ENCODE measurements at places on chromosomes 4 and X. TPM values are rescaled to one million over a fixed set of nuclear protein-coding genes. Genes with fewer than 3 reads are reported as not detected.

DNA sequence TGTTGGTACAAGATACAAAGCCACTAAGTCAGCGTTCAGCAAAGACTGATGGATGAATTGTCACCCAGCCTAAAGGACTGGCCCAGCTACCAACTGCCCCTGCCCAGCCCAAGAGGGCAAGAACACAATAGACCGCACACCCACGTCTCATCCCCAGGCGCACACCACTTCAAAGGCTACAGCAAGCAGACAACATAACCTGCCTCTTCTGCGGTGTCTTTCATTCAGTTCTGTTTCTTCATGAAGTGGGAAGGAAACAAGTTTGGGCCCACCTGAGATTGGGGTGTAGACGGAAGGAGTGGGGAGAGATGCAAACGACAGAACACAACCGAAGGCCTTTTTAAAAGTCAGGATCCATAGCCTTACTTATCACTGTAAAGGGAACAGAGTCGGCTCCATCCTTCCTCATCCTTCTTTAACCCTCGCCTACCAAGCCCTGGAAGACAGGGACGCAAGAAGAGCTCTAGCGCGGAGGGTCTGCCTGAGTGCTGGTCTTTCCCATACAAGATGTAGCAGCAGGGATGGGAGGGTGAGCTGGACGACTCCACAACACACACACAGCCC is 691 bp downstream of the SCARB2 start:
- H3K27ac ChIP-seq, result peak overlapping the region; percentile 99
- H3K27me3 ChIP-seq, result no peaks in the 10 kb centered on the region
- H3K36me3 ChIP-seq, result no peaks in the 10 kb centered on the region

DNA sequence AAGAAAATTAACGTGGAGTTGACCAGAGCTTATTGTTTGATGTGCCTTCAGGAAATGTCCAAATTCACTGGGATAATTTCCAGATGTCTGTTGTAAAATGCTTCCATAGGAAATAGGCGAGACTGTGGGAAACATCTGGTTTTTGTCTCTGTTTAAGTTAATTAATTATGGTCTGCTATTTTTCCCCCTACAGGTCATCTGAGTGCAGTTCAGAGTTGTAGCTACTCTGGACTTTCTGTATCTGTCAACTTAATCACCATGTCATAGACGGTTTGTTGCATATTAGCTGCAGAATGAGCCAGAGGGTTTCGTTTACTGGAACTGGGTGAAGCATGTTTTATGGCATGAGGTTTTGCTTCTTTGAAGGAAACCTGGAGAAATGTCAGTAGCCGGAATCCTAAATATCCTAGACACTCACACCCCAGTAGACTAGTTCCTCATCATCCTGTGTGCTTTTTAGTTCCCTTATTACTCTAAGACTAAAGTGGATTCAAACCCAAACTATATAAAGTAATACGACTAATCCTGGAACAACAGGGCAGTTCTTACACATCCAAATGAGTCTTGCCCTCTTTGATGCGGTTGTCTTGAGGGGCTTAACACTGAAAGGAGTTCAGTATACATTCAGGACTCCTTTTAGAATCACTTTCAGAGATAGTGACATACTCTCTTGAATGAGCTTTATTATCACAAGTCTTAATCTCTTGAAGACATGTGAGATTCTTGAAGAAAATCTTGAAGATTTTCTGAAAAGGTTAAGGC is 62.5 kb downstream of the PPEF1 start:
- H3K27ac ChIP-seq, result no peak overlapping the region
- no peaks in the 10 kb centered on the region for H3K27me3 ChIP-seq
- H3K36me3 ChIP-seq, result no peaks in the 10 kb centered on the region
- no peak for DNase-seq
- no peak overlapping the region for H3K4me3 ChIP-seq

TEX13B gene
- not detected for total RNA-seq

- no peaks in the 10 kb centered on the region for H3K36me3 ChIP-seq
- peaks cover 20% of the 10 kb centered on the region for H3K4me1 ChIP-seq
- H3K4me3 ChIP-seq, result no peak overlapping the region
Observed at GRCh38 chr4:155672342-155672741, 5.7 kb downstream of the GUCY1A1 start.

PCYT1B gene
- total RNA-seq, result 0.54 TPM

MAGEA2B gene
- total RNA-seq, result not detected

GRCh38 chr4:117383468-117383867 is 298.1 kb upstream of the TRAM1L1 start:
- no peaks in the 10 kb centered on the region for H3K27me3 ChIP-seq
- H3K4me3 ChIP-seq, result no peak overlapping the region
- no peaks in the 10 kb centered on the region for H3K36me3 ChIP-seq
- no peaks in the 10 kb centered on the region for H3K4me1 ChIP-seq
- no peak overlapping the region for H3K27ac ChIP-seq

FRG2 gene
- total RNA-seq, result not detected

DNA sequence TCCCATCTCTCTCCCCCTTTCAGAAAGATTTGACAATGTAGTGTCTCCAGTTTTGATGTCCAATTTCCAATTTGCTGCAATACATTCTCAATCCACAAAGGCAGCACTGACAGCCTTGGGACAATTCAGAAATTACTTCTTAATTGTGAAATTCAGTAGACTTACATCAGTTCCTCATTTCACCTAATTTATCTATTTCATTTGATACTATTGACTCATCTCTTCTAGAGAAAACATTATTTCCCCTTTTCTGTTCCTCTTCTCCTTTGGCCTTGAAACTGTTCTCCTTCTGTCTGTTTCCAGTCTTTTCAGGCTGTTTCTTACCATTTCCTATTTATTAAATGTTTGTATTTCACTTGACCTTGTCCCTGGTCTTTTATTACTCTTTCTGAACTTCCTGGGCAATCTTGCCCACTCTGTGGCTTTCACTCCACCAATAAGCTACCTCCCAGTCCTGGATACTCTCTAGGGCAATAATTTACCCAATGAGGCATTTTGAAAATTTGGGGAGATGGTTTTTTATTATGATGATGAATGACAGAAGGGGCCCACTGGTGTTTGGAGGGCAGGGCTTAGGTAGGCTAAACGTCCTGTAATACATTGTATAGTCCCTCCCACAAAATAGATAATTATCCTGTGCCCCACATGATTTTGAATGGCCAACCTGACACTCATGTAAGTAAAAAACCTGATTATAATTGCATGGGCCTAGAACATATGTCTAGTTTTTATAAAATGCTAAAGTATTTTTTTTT is 498.0 kb upstream of the BOD1L1 start:
- peaks cover 6% of the 10 kb centered on the region for H3K4me1 ChIP-seq
- no peak overlapping the region for H3K27ac ChIP-seq
- H3K27me3 ChIP-seq, result no peaks in the 10 kb centered on the region
- DNase-seq, result no peak
- no peak overlapping the region for H3K4me3 ChIP-seq

DNA sequence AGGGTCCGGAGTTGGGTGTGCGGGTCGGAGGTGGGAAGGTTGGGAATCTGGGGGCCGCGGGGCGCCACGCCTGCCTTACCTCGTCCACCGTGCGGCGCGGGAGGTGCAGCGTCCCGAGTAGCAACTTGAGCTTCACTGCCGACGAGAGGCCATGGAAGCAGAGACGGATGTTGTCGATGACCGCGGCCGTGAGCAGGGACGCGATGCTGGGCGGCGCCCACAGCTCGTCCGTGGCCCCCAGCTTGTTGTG is 178 bp downstream of the NELFA start:
- no peaks in the 10 kb centered on the region for H3K27me3 ChIP-seq
- DNase-seq, result no peak
- H3K36me3 ChIP-seq, result no peaks in the 10 kb centered on the region
- peak overlapping the region; percentile 98 for H3K4me3 ChIP-seq

GRCh38 chr4:182724414-182724813 is 192.8 kb downstream of the DCTD start:
- DNase-seq, result no peak
- H3K4me3 ChIP-seq, result no peak overlapping the region

GRCh38 chrX:95893636-95894035 is 791.0 kb upstream of the DIAPH2 start:
- no peaks in the 10 kb centered on the region for H3K36me3 ChIP-seq
- no peak for DNase-seq
- no peaks in the 10 kb centered on the region for H3K4me1 ChIP-seq
- H3K27ac ChIP-seq, result no peak overlapping the region
- no peaks in the 10 kb centered on the region for H3K27me3 ChIP-seq

DNA sequence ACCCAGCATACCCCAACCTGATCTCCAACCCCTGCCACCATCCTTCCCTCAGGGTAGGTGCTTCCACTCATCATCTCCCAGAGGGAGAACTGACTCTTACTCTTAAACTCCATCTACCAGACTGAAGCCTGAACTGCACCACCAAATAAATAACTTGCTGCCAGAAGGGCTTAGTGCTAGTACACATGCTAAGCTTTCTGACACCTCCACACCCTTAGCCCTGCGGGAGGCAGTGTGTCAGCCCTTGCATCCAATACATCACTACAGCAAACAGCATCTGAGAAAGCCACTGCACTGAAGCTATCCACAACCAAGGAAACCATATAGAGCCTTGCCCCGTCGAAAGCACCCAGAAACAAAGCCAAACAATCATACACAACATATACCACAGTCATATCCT is 68.6 kb upstream of the MCF2 start:
- no peak overlapping the region for H3K27ac ChIP-seq
- DNase-seq, result no peak
- no peak overlapping the region for H3K4me3 ChIP-seq
- no peaks in the 10 kb centered on the region for H3K27me3 ChIP-seq
- H3K36me3 ChIP-seq, result no peaks in the 10 kb centered on the region
- no peaks in the 10 kb centered on the region for H3K4me1 ChIP-seq

GRCh38 chr4:166165829-166166420 is 292.9 kb downstream of the TLL1 start:
- peaks cover 4% of the 10 kb centered on the region for H3K4me1 ChIP-seq
- no peaks in the 10 kb centered on the region for H3K27me3 ChIP-seq
- no peaks in the 10 kb centered on the region for H3K36me3 ChIP-seq
- no peak for DNase-seq
- H3K27ac ChIP-seq, result no peak overlapping the region

GRCh38 chr4:8355864-8356565 is 84.5 kb downstream of the ACOX3 start:
- peaks cover 23% of the 10 kb centered on the region for H3K4me1 ChIP-seq
- DNase-seq, result no peak
- H3K4me3 ChIP-seq, result no peak overlapping the region
- no peaks in the 10 kb centered on the region for H3K36me3 ChIP-seq
- no peak overlapping the region for H3K27ac ChIP-seq
- no peaks in the 10 kb centered on the region for H3K27me3 ChIP-seq

- no peak for DNase-seq
- H3K27me3 ChIP-seq, result no peaks in the 10 kb centered on the region
- no peaks in the 10 kb centered on the region for H3K36me3 ChIP-seq
- H3K27ac ChIP-seq, result no peak overlapping the region
- peaks cover 7% of the 10 kb centered on the region for H3K4me1 ChIP-seq
Observed at GRCh38 chr4:16694173-16694883, 204.1 kb downstream of the LDB2 start.

NXF2B gene
- total RNA-seq, result not detected

Data from upper lobe of left lung (tissue), 6 donors.